AG09309 (cell line): ENCODE measurements at places on chromosomes 5 and 9.

DNA sequence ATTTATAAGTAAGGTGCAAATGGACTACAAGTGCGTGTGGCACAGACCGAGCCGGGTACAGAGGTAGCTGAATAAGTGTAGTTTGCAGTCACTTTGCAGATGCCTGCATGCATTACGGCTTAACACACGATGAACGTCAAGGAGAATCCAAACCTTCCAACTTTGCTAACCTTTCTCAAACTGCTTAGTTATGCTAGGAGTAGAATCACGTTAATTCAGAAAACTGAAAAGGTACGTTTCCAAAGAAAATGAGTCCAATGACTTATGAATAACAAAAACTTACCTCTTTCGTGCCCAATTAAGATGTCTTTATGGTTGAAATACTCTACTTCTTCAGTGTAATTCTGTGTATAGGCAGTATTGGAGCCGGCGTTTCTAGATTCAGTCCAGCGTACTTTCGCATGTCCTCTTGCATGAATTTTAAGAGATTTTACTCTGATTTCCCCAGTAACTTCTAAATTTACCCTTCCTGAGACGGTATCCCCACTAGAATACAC lies 539 bp downstream of the ARRDC3 start:
- no peak for DNase-seq

DNA sequence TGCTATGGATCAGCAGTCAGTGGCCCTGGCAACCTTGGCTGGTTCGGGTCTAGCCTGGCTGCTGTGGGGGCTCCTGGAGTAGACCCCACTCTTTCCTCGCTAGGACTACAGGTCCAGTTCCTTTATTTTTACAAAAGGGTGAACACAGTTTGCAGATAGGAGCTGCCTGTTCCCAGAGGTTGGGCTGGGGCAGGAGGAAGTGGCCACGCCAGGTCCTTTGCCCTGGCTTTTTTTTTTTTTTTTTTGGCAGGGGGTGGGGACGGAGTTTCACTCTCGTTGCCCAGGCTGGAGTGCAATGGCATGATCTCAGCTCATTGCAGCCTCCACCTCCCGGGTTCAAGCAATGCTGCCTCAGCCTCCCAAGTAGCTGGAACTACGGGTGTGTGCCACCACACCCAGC lies 7.9 kb downstream of the SLC2A6 start:
- no peak for DNase-seq

DNA sequence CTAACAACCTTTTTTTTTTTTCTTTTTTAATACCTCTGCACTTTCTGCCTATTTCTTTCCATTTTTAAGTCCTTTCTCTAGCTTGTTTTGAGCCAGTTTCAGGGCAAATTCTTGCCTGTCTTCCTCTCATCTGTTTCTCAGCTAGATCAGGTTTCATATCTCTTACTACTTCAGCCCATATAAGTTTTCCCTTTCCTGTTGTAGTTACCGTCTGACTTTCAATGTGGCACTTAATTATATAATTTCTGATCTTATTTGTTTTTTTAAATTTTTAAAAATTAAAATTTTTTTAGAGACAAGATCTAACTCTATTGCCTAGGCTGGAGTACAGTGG lies 104.7 kb upstream of the ELL2 start:
- DNase-seq, result no peak

GRCh38 chr9:90010793-90011192 lies 406.0 kb downstream of the GADD45G start:
- DNase-seq, result no peak

- DNase-seq, result no peak
Measured at GRCh38 chr9:122095010-122095767, 2.1 kb upstream of the TTLL11 start.

- DNase-seq, result no peak
Measured at GRCh38 chr5:141369994-141370848, at the start of gene PCDHGB3. Gene PCDHGB3, plus strand, starts transcription at chr5:141370242. Its CDS starts 153 bp downstream, at chr5:141370395.

DNA sequence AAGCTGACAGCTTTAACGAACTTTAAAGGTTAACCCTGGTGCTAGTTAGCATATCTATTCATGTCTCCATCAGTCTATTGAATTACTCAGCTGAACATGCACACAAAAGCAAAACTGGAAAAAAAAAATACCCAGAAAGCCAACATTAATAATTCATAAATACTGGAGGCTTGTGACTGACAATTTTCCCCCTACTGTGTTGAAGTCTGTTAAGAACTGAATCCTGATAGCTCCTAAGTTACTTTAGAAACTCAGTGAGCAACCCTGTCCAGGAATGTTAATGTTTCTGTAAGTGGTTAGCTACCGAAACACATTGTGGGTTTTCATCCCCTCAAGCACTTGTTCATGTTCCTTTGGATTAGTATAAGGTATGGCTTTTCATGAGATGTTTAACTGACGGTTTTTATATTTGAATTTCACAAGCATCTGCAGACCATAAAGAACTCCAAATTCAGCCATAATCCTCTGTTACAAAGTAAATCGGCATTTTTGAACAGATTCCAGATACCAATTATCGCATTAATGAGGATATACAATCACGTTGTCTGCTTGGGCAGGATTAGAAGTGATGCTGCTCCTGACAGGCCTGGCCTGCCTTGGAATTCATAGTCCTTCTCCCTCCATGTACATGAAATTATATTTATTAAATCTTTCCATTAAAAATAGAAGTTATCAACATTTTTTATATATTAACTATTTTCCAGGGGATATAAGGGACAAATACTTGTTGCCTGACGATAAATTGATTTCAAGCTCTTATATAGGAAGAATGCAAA lies 331.2 kb downstream of the TLE4 start:
- DNase-seq, result no peak

- DNase-seq, result no peak
Measured at GRCh38 chr9:131734781-131735180, 5.1 kb downstream of the RAPGEF1 start.

DNA sequence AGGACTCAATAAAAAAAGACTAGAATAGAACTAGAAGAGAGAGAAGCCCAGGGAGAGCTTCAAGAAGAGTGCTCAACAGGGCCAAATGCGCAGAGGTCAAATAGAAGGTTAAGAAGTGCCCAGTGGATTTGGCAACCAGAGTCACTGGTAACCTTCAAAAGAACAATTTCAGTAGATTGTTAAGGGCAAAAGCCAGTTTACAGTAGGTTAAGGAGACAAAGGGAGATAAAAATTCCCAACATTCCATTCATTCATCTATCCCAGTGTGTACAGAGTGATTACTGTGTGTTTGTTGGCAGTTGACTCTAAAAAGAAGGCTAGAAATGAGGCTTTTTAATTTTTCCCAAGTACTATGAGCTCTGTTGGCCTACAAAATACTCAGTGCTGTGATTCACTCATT lies 69.4 kb downstream of the RIGI start:
- no peak for DNase-seq

GRCh38 chr5:178589180-178590140 lies 733 bp downstream of the COL23A1 start:
- no peak for DNase-seq

DNA sequence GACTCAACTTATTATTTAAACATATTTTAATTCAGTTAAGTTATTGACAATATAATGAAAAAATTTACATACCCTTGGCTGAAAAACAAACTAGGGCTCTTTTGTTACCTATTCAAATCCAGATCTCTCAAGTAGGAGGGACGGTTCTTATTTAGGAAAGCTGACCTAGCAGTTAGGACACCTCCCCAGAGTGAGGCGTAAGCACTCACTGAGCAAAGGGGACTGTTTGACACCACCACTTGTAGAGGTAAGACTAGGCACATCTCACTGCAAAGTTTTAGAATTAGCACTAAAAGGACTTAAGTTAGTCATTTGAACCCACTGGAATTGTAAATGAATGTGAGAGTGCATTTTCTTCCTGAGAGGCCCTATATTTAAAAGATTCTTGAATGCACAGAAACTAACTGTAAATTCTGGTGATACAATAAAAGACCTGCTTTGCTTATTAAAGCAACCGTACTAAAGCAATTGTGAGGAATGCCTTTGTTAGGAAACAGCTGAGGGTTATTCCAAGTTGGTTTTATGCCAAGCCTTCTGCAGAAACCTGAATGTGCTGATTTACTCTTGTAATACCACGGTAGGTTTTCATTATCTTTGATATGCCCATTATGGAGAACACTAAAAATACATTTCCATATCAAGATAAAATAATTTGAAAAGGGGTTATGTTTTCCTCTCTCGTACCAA lies 16.2 kb downstream of the HACD4 start:
- no peak for DNase-seq

DNA sequence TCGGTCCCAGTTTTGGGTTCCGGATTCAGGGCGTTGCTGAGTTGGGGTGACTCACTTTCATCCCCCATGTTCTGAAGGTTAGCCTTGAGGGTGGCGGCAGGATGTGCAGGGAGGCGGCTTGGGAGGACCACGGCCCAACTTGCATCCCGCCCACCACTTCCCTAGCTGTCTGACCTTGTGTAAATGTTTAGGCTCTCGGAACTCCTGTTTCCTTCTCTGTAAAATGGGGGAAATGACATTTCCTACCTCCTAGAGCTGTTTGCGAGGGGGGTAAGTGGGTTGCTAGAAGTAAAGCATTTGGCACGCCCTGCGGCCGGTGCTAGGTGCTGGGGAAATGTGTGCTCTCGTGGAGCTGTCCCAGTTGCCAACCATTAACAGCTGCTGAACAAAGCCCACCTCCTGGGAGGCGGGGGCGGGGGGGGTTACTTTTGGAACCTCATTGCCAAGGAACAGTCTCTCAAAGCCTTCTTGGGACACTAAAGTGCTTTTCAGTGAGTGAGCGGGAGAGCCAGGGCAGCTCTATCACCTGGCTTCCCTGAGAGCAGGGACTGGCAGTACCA lies 27.5 kb downstream of the PTGES2 start:
- no peak for DNase-seq

DNA sequence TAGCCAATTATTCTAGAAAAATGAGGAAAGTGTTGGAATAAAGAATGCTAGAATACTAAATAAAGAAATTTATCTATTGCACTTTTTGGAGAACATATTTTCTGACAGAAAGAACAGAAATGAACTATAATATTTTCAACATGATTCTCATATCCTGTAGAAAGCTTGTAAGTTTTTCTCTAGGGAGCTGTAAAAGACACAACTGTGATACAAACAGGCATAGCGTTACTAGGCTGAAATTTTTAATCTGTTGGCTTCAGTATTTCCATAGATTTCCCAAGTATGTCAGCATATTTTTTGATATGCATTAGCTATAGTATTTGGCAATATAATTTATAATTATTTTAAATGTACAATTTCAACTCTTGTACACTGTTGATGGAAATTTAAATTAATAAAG lies 31.3 kb downstream of the ANXA1 start:
- DNase-seq, result no peak

DNA sequence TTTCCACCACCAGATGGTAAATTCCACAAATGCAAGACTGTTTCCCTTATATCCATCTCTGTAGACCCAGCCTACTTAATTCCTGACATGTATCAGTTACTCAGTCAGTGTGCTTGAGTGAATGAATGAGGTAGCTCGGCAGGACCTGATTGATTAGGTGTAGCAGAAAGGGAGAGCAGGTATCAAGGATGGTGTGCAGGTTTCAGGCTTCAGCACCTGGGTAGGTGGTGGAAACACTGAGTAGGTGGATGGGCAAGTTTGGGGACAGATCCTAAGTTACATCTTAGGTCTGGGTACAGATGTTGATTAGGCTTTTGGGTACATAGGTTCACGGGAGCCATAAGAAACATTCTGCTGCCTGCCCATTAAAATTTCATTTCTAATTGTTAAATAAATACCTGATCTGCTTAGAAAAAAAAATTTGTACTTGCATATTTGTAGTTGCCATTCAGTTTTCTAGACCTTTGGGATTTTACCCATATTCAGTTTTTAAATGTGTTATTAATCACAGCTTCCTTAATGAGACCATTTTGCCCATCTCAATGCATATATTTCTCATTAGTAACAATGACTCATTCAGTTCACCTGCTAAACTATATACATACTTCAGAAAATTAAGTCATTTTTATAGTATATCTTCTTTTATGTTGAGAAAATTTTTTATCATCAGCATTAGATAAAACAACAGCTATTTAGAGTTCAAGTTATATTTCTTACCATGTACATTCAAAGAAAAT lies 111.8 kb downstream of the INIP start:
- DNase-seq, result no peak

GRCh38 chr9:14278291-14278721 lies 35.6 kb downstream of the NFIB start:
- DNase-seq, result no peak

DNA sequence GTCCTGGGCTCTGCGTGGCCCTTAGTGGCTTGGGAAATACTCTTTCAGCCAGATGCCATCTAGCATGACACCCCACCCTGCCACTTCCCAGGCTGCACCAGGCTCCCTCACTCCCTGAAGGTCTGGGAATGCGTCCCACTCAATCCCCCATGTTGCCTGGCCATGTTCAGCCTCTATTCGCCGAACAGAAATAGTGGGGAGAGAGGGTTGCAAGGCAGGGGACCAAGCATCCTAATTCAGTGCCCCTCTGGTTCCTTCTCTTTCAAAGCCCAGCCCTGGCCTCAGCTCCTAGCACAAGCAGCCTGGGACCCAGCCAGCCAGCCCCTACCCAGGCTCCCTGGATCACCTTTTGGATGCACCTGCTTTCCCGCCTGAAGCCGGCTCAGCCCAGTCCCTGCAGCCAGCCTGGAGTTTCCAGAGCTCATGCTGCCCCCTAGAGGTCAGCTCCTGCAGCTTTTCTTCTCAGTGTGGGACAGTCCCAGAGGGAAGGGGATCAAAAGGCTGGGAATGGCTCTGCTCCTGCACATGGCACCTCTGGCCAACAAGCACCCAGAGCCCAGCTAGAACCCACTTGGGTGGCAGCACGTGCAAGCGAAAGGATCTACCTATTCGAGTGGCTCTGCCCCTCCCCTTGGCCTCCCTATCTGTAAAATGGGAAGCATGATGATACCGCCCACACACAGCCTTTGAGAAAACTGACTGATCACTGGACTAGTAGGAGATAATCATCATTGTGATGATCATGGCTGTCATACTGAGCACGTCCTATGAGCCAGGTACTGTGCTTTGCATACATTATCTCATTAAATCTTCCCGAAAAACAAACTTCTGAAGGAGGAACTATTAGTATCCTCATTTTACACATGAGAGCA lies 48.7 kb upstream of the C5orf58 start:
- DNase-seq, result peak; percentile 10

DNA sequence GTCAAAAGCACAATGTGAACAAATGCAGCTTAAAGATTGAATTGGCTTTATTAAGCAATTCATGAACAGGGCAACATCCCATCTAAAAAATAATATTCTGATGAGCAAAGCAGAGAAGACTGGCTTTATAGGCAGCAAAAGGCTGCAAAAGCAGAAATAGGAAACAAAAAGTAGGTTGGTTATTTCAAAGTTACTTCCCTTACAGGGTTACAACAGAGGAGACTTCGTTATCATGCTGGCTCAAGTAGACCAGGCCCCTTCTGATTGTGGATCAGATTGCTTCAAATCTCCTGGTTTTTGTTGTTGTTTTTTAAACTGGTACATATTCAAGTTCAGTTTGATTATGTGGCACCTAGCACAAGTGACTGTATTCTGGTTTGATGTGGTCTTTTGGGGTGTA lies 73.1 kb downstream of the MAN2A1 start:
- no peak for DNase-seq

- no peak for DNase-seq
Measured at GRCh38 chr9:129981180-129981907, 61.6 kb downstream of the FNBP1 start.

DNA sequence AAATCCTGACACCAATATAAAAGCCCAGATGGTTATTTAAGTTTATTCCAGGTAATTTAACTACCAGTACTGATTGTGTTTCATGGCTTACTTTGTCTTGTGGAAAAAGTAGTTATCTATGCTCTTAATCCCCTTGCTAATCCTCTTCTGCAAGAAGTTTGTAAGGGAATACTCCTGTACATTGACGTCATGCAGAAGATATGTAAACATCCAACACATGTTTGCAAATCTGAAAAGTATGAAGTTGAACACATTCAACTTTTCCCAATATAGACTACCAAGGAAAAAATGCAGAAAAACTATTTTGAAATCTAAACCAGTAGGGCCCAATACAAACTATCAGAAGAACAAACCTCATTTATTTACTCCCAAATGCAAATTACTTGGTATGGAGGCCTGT lies 56.3 kb upstream of the ELL2 start:
- peak; percentile 61 for DNase-seq
